ENCODE measurements at places on chromosomes 13 and 19. TPM values are rescaled to one million over a fixed set of nuclear protein-coding genes. Genes with fewer than 3 reads are reported as not detected.
A peak's percentile ranks its signal among the peaks of the same experiment; 100 is the strongest.

- H3K4me3 ChIP-seq = no peak overlapping the region
- peaks cover 24% of the 10 kb centered on the region for H3K36me3 ChIP-seq
- no peaks in the 10 kb centered on the region for H3K4me1 ChIP-seq
- no peak for DNase-seq
- H3K27ac ChIP-seq = no peak overlapping the region
These were observed 4.3 kb upstream of the GZMM start for GRCh38 chr19:539429-540030.

GRCh38 chr13:27476943-27477703, 26.8 kb upstream of the MTIF3 start:
- H3K4me1 ChIP-seq = no peaks in the 10 kb centered on the region
- DNase-seq = no peak

DNA sequence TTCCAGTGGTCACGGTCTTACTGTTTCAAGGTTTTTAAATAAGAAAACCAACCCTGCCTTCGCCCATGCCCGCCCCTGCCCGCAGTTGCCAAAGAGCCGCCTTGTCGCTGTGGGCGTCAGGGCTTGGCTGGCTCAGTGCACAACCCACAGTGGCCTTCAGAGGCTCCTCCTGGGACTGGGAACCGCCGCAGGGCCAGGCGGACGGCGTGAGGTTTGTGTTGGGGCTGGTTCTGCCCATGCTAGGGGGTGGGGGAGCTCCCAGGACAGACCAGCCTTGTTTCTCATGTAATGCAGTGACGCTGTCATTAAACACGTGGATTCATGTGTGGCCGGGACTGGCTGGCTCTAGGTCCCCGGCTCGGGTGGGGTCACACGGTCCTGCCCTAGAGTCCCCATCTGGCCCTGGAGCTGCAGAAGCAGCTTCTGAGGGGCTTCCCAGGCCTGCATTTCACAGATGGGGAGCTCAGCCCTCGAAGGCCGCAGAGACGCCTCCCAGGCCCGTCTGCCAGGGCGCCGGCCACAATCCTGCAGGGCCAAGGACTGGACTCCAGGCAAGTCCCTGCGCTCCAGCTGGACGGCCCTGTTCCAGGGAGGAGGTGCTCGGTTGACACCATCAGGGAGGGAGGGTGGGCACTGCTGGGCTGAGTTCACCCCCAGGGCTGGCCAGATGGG, 2.4 kb upstream of the TEKTIP1 start:
- no peak overlapping the region for H3K4me3 ChIP-seq
- H3K27ac ChIP-seq = peak overlapping the region; percentile 32
- no peak for DNase-seq
- no peaks in the 10 kb centered on the region for H3K4me1 ChIP-seq

GRCh38 chr19:3163230-3163886, 15.2 kb upstream of the S1PR4 start:
- no peaks in the 10 kb centered on the region for H3K36me3 ChIP-seq
- peak; percentile 91 for DNase-seq
- H3K27me3 ChIP-seq = peaks cover 5% of the 10 kb centered on the region
- H3K4me1 ChIP-seq = no peaks in the 10 kb centered on the region
- H3K4me3 ChIP-seq = no peak overlapping the region

DNA sequence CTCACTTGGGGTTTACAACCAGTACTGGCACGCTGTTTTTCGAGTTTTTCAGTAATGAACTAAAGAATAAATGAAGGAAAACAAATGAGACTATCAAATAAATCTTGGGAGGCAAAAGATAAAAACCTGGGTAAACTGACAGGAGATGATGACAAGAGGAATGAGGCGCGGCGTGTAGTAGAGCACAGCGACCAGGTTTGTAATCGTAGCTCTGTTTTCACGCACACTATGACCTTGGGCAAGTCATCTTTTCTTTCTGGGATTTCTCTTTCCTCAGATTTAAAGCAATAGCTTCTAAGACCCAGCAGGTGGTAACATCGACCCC, 419 bp downstream of the MRPS31 start:
- H3K4me3 ChIP-seq = peak overlapping the region; percentile 98
- H3K27ac ChIP-seq = peak overlapping the region; percentile 56
- DNase-seq = no peak
- H3K27me3 ChIP-seq = no peaks in the 10 kb centered on the region
- no peaks in the 10 kb centered on the region for H3K4me1 ChIP-seq
- peaks cover 13% of the 10 kb centered on the region for H3K36me3 ChIP-seq

GRCh38 chr13:67001363-67001762, 228.8 kb downstream of the PCDH9 start:
- no peak overlapping the region for H3K4me3 ChIP-seq
- H3K27ac ChIP-seq = no peak overlapping the region
- peak; percentile 31 for DNase-seq

DNA sequence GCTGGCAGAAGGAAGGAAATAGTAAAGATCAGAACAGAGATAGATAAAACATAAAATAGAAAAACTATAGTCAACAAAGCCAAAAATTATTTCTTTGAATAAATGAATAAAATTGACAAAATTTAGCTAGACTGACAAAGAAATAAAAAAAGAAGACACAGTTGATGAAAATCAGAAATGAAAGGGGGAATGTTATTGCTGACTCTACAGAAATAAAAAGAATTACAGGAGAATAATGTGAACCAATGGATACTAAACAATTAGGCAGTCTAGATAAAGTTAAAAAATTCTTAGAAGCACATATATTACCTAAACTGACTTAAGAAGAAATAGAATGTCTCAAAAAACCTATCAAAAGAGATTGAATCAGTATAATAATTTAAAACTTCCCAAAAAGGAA, 933.8 kb downstream of the PCDH9 start:
- no peaks in the 10 kb centered on the region for H3K27me3 ChIP-seq
- no peak overlapping the region for H3K4me3 ChIP-seq
- no peak for DNase-seq
- H3K36me3 ChIP-seq = no peaks in the 10 kb centered on the region

DNA sequence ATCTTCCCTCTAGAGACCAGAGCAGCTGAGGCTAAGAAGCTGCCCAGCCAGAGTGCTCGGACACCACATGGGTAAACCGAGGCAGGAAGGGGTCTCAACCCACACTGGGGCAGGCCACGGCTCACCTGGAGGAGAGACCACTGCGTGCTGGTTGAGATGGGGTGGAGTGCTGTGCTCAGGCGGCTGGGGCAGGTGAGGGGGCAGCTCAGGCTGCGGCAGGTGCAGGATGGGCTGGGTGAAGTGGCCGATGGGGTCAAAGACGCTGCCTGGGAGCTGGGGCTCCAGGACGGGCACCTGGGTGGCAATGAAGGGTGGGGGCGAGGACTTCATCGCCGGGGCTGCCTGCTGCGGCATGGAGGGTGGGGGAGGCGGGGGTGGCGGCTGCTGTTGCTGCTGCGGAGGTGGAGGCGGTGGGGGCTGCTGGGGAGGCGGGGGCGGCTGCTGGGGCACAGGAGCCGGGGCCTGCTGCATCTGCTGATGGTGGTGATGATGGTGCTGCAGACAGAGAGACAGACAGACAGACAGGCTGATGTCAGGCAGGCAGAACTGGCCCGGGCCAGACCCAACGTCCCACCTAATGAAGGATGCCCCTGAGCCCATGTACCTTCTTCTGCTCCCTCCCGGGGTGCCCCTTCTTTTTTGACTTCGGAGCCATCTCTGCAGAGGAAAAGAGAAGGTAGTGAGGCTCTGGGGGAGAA, 12.0 kb upstream of the EPHX3 start:
- H3K4me1 ChIP-seq = no peaks in the 10 kb centered on the region
- no peaks in the 10 kb centered on the region for H3K27me3 ChIP-seq
- H3K4me3 ChIP-seq = no peak overlapping the region

DNA sequence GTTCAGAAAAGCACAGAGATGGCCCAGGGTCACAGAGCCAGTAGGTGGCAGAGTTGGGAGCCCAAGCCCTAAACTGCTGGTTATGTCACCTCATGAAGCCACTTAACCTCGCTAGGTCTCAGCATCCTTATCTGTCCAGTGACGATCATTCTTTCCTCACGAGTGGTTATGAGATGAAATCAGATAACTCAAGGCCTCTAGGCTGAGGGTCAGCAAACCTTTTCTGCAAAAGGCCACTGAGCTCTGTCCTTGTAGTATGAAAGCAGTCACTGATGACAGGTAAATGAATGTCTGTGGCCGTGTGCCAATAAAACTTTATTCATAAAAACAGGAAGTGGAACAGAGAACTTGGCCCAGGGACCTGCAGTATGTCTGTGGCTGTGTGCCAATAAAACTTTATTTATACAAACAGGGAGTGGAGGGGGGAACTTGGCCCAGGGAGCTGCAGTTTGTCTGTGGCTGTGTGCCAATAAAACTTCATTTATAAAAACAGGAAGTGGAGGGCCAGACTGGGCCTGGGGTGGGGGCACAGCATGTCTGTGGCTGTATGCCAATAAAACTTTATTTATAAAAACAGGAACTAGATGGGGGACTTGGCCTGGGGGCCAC, 71.2 kb downstream of the GNG7 start:
- H3K27ac ChIP-seq = no peak overlapping the region
- no peaks in the 10 kb centered on the region for H3K27me3 ChIP-seq
- DNase-seq = no peak
- no peaks in the 10 kb centered on the region for H3K4me1 ChIP-seq
- H3K4me3 ChIP-seq = no peak overlapping the region
- no peaks in the 10 kb centered on the region for H3K36me3 ChIP-seq

GRCh38 chr19:34148658-34149185, 23.6 kb upstream of the LSM14A start:
- H3K27ac ChIP-seq = no peak overlapping the region
- H3K36me3 ChIP-seq = no peaks in the 10 kb centered on the region
- H3K27me3 ChIP-seq = no peaks in the 10 kb centered on the region
- H3K4me1 ChIP-seq = no peaks in the 10 kb centered on the region
- DNase-seq = no peak
- H3K4me3 ChIP-seq = no peak overlapping the region

DNA sequence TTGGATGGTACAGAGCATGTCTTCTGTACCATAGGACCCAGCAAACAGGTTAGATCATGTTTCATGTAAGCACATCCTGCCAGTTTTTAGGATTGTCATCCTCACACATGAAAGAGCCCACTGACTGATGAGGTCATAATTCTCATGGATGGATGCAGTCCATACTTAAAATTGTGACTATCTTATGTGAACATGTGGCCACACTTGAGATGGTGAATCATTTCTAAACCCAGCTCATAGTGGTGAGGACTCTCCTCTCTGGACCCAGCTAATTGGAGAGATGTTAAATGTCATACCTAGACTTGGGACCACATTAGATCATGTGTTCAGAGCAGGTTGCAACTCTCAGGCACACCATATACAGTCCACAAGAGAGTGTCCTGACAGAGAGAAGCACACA, 24.8 kb upstream of the ZNF254 start:
- no peaks in the 10 kb centered on the region for H3K4me1 ChIP-seq
- H3K27ac ChIP-seq = no peak overlapping the region
- H3K4me3 ChIP-seq = no peak overlapping the region
- DNase-seq = no peak

GRCh38 chr13:113860665-113861432, 3.0 kb downstream of the GAS6 start:
- peak overlapping the region; percentile 70 for H3K27ac ChIP-seq
- H3K4me3 ChIP-seq = no peak overlapping the region
- DNase-seq = peak; percentile 94
- H3K36me3 ChIP-seq = peaks cover 8% of the 10 kb centered on the region

- no peak for DNase-seq
- no peaks in the 10 kb centered on the region for H3K4me1 ChIP-seq
- H3K27me3 ChIP-seq = no peaks in the 10 kb centered on the region
- H3K36me3 ChIP-seq = no peaks in the 10 kb centered on the region
- H3K4me3 ChIP-seq = no peak overlapping the region
These were observed 3.9 kb upstream of the ACOD1 start for GRCh38 chr13:76944456-76944855.

DNA sequence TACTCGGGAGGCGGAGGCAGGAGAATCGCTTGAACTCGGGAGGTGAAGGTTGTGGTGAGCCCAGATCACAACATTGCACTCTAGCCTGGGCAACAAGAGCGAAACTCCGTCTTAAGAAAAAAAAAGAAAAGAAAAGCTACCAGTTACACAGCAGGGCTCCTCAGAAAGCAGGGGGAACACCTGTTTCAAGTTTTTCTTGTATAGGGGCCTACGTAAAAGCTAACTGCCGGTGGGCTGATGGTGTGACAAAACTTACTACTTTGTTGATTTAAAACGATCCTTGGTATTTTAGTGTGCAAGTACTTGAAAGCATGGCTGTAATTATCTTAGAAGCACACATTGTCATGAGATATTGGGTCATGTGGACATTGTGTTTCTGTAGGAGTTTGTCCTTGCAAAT, 15.7 kb upstream of the ERVV-1 start:
- no peak for DNase-seq
- H3K27me3 ChIP-seq = no peaks in the 10 kb centered on the region
- no peak overlapping the region for H3K4me3 ChIP-seq

GRCh38 chr19:46614114-46614722, 10.7 kb downstream of the PTGIR start:
- no peaks in the 10 kb centered on the region for H3K27me3 ChIP-seq
- peaks cover 5% of the 10 kb centered on the region for H3K36me3 ChIP-seq
- H3K27ac ChIP-seq = no peak overlapping the region
- DNase-seq = peak; percentile 96
- H3K4me1 ChIP-seq = no peaks in the 10 kb centered on the region

The DAND5 gene
- 0.14 TPM for total RNA-seq

The POGLUT2 gene
- total RNA-seq = 18.1 TPM

The ANKLE1 gene
- 4.6 TPM for total RNA-seq

The NR2F6 gene
- total RNA-seq = 111 TPM

The ICAM5 gene
- 11.5 TPM for total RNA-seq

Data from endodermal cell (in vitro differentiated cells).